Stimulated activated CD8-positive, alpha-beta memory T cell treated with anti-CD3 and anti-CD28 coated beads, Interleukin-15, amount 100 ng/mL, for 4 hours (primary cell): ENCODE measurements at places on chromosomes 6 and 20.

- DNase-seq: no peak
Observed at GRCh38 chr6:165008971-165009370, 300.4 kb downstream of the C6orf118 start.

DNA sequence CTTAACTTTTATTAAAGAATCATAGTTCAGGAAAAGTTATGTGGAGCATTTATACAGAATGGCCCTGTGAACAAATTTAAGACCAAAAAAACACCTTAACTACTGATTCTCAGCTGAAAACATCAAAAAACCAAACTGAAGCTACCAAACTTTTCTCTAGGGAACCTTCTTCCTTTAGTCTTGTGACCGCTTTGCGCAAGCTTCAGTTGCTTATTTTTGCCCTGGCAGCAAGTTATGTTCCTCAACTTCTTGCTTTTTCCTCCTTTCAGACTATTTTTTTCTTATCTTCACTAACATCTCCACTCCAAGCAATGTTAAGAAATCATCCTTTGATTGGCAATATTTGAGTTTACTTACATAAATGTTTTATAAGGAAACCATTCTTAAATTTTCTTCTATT is 100.1 kb downstream of the MYB start:
- no peak for DNase-seq

DNA sequence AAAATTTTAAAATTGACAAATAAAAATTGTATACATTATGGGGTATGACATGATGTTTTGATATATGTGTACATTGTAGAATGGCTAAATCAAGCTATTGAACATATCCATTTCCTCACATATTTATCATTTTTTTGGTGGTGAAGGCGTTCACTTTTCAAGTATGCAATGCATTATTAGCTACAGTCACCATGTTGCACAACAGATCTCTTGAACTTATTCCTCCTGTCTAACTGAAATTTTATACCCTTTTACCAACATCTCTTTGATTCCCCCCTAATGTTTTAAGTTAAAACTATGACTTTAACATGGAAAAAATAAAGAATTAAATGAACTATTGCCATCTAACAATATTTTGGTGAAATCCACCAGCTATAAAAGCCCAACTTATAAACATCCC is 65.2 kb upstream of the UST start:
- no peak for DNase-seq

- no peak for DNase-seq
Observed at GRCh38 chr6:146741609-146742008, 142.8 kb downstream of the ADGB start.

- no peak for DNase-seq
Observed at GRCh38 chr20:19940988-19941460, 76.1 kb upstream of the NAA20 start.

DNA sequence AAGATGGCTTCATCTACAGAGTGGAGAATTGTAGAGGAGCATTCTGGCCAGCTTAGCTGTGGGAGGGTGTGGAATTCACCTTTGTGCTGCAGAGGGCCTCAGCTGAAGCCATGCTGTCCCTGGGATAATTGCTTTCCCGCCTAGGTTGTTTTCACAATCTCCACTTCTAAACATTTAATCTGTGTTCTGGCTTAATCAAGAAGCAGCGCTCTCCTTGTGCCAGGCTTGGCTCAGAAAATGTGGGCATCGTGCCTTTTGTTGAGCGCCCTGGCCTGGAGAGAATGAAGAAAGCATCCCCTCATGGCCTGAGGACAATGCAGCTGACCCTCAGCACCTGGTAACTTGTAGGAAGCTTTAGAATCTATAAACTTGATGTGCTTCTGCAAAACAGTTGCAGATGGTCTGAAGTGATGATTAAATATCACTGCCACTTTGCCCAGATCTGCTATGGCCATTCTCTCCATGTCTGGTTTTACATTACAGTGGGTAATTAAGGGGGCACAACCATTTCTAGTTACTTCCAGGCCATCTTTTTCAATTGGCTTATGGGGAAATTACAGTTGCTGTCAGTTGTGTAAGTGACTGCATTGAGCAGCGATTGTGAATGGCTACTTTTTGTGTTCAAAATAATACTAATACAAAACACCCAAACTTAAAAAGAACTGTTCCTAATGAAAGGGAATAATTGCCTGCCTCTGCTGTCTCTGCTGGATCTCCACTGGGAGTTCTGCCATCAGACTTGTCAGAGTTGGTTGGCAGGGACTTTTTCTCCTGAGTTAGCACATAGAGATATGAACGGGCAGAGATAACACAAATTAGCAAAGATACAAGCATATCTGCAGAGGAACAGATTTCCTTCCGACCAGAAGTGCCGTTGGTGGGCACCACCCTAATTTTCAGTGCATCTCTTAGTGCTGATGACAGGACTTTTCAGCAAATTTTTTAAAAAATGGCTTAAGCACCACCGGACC is 18.4 kb downstream of the CTNNBL1 start:
- DNase-seq: no peak

DNA sequence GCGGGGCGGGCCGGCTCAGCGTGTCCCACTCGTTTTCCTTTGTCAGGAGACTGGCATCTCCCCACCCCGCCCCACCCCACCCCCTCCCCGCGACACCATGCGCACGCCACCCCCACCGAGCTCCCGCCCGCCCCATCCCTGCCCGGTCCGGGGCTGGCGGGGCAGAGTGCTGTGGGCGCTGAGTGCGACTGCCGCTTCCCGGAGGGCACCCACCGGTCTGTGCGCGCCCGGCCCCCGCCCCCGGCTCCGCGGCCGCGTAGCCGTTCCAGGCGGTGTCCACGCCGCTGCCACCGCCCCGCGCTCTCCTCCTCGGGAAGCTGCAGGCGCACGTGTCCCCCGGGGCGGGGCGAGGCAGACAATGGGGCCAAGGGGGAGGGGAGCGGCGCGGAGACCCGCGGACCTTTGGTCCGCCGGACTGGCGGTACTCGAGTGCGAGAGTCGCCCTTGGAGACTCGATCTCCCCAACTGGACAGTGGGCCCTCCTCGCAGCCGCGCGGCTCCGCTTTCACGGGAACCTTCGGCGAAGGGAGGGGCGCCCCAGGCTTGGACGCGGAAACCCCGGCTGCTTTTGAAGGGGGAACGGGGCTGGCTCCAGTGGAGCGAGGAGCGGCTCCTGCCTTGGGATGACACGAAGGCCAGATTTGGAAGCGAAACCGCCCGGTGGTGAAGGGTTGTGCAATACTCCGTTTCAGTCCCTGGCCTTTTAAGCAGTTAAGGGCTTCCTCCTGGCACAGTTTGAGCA is 1.0 kb upstream of the SYNCRIP start:
- peak; percentile 47 for DNase-seq

DNA sequence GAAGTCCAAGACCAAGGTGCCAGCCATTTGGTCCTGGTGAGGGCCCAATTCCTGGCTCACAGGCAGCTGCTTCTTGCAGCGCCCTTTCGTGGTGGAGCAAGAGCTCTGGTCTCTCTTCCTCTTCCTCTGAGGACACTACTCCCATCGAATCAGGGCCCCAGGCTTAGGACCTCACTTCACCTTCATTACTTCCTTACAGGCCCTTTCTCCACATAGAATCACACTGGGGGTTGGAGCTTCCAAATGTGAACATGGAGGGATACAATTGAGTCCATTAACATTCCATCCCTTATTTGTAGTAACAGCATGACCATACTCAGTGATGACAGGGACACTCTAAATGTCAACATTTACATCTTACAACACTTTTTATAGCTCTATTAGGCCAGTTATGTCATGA is 2.3 kb downstream of the RAMACL start:
- no peak for DNase-seq

DNA sequence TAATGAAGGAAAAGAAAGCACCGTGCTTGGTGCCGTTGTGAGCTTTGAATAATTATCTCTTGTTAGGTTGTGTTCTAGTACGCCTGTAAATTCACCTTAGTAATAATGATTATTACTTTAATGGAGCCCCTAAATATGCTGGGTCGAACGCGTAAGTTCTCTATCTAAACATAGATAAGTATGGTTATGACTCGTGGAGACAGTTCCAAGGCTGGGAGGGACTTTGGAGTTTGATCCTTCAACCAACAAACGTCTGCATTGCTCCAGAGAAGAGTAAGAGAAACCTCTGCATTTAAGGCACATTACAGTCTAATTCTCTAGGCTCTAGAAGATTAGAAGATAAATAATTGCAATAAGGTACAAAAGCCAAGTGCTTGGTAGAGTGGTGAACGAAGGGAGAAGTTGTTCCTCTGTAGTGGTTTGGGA is 514 bp downstream of the ACOT13 start:
- no peak for DNase-seq

GRCh38 chr20:24991897-24992486 is 559 bp downstream of the APMAP start:
- no peak for DNase-seq

GRCh38 chr6:53866226-53866625 is 71.4 kb downstream of the LRRC1 start:
- DNase-seq: no peak

GRCh38 chr20:36303020-36303595 is 3.0 kb upstream of the DLGAP4 start:
- DNase-seq: no peak

DNA sequence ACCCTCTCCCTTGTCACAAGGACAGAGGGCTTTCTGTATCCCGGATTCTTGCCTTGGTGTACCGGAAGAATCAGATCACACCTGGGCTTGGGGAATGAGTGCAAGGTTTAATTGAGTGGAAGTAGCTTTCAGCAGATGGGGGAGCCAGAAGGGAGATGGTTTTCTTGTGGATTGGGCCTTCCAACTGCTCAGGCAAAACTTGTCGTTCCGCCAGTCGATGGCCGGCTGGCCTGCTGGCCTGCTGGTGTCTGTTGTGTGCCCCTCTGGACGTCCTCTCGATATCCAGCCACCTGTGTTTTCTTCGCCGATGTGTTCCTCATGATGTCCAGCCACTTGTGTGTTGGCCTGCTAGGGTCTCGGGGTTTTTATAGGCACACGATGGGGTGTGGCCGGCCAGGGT is 168.1 kb downstream of the CDKAL1 start:
- DNase-seq: no peak

DNA sequence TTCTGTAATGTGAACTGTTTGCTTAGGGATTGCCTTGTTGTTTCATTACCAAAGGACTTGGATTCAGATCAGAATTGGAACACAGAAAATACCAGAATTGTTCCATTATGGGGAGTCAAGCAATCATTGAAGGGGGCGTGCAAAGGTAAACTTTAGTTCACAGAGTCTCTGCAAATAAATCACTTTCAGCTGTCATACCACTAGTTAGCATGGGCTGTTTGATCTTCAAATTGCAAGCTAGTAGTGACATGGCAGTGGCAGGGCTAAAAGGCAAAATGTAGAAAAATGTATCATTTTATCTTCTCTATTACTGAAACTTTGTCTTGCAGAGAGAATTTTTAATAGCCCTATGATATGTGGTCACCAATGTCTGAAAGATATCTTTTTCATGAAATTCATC is 483.2 kb upstream of the NRSN1 start:
- no peak for DNase-seq

- no peak for DNase-seq
Observed at GRCh38 chr6:168828800-168829199, 387.8 kb downstream of the SMOC2 start.

DNA sequence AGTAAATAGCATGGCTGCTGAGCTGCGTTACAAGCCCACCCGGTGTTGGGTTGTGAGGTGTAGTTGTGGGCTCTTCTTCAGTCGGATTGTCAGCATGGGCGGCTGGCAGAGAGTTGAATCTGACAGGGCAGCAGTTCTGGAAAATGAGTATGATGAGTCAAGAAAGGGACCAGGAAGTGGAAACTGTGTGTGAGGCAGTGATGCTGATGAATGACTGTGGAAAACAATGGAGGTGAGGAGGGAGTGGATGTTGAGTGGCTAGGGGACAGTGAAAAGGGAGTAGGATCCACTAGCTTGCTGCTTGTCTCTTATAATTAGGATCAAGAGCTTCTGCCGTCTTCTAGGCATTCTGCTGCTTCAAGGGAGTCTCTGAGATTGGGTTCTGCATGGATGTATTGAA is 154.3 kb downstream of the ESR1 start:
- no peak for DNase-seq

DNA sequence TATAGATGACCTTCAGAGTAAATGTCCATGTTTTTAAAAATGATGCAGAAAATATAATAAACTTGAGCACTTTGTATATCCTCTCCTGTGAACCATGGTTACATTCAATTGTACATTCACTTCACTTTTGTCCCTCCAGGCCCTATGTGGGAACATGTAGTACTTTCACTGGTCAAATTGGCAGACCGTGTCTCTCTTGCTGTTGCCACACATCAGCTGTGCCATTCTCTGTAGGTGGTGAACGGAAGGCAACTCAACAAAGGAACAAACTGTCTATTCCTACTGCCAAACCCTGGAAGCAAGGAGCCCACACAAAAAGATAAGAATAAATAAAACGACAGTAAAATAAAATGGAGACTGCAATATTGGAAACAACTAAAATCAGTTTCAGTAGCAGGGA is 2.0 kb downstream of the ROS1 start:
- DNase-seq: no peak

GRCh38 chr6:111605100-111605751 is 452 bp downstream of the TRAF3IP2 start:
- no peak for DNase-seq

DNA sequence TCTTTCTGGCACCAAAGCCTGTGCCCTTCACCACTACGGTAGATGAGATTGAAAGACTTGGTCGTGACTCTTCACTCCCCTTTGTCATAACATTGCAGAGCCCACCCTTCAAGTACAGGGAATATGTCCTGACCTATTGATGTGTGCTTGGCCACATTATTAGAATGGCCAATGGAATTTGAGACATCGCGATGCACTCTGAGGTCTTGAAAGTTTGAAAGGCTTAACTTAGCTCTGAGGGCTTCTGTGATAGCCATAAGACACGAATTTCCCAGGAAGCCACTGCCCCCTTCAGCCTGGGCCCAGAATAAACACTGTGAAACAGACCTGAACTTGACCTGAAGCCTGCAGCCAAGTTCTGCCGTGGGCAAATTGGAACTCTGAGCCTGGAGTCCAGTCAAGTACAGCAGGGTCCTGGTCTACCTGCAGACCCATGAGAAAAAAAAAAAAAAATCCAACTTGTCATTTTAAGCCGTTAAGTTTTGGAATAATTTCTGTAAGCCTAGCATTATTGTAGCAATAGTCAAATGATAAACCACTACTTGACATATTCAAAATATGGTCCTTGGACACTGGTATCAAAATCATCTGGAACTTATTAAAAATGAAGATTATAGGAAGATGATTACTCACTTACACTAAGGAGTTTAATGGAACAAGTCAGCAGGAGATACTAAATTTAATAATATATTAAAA is 36.9 kb upstream of the TRAF3IP2 start:
- no peak for DNase-seq

GRCh38 chr20:4071178-4071693 is 55.9 kb upstream of the RNF24 start:
- DNase-seq: no peak
